Left cardiac atrium (tissue), 4 donors: ENCODE measurements at places on chromosomes 1 and 21.

- no peak for DNase-seq
Observed at GRCh38 chr1:54052431-54052933, 522 bp downstream of the TMEM59 start.

- DNase-seq, result no peak
Observed at GRCh38 chr1:46483589-46483988, 6.0 kb upstream of the DMBX1 start.

GRCh38 chr21:32816261-32816660 lies 44.7 kb upstream of the PAXBP1 start:
- DNase-seq, result no peak

DNA sequence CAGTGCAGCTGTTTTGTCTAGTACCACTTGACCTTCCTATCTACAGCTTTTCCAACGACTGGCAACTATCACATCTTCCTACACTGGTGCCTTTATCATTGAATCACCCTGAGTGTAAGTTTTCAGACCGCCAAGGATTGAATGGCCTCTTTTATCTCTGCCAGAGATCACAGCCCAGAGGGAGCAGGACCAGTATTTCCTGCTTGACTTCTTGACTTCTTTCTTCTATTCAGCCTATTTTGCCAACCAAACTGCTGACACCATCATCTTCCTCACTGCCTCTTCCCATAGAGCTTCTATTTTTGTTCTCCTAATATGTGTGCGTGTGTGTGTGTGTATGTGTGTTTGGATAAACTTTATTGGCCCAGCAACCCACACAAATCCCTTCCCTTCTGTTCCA lies 53.8 kb downstream of the SERBP1 start:
- DNase-seq, result no peak

DNA sequence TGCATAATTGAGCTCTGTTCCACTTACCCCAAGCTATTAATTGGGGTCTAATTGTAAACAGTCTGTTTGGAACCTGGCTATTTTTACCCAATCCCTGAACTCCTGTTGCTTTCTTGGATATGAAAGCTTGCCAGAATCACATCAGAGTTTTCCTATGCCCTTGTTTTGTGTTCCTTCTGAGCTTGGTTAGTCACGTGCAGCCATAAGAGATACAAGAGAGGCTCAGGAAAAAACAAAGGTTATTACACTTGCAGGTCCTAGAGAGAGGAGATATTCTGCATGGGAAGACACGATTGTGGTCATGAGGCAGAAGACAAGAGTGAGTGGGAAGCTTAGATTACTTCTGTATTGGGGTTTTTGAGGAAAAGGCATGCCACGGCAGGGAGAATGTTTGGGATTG lies 46.0 kb upstream of the RGL1 start:
- no peak for DNase-seq

DNA sequence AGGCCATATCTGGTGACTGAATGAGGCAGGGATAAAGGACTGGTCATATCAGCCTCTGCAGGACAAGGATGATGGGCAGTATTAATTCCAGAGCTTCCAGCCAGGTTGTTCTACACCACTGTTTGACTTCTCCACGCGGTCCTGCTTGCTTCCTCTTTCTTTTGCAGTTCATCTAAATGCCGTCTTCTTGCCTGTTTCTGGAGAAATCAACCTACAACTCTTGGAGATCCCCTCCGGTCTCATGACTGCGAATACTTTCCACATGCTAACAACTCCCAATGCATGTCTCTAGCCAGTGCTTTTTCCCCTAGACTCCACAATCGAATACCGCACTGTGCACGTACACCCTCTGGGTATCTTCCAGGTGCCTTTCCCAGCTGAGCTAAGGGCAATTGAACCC lies 14.1 kb upstream of the TIAM1 start:
- DNase-seq, result no peak

- no peak for DNase-seq
Observed at GRCh38 chr1:158290321-158290844, 660 bp downstream of the CD1C start.

GRCh38 chr1:179706339-179706941 lies 36.7 kb upstream of the FAM163A start:
- DNase-seq, result peak; percentile 58

DNA sequence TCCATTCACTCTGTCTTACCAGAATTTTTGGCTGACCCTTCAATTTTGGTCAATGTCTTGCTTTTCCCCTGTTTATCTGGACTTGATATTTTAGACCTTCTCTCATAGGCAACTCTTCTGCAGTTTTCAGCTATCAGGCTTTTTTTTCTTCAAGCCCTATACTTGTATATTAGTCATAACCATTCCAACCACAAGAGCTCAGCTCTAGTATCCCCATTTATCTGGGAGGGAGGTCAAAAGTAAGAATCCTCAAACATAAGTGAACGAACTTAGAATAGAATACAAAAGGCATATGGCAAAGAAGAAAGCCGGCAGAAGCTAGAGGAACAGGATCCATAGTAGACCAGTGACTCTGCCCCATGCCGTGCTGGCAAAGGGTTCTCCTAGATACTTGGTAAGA lies 45.9 kb upstream of the TNFSF4 start:
- no peak for DNase-seq

- DNase-seq, result no peak
Observed at GRCh38 chr21:35853321-35854239, 206.7 kb downstream of the SETD4 start.

DNA sequence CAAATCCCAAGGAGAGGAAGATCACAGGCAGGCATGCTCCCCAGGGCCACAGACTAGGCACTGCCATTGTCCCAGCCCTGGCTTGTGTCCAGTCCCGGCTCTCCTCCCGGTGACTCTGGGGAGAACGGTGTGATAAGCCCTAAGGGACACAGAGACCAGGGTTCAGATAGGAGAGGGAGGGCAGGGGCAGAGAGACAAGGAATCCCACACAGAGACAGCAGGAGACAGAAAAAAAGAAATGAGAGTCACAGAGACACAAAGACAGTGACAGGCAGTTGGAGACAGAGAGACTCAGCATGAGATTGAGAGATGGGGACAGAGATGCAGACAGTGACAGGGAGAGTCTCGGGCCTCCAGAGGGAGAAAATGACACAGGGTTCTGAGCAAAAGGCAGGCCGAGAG lies 361 bp downstream of the INSRR start:
- DNase-seq, result no peak

DNA sequence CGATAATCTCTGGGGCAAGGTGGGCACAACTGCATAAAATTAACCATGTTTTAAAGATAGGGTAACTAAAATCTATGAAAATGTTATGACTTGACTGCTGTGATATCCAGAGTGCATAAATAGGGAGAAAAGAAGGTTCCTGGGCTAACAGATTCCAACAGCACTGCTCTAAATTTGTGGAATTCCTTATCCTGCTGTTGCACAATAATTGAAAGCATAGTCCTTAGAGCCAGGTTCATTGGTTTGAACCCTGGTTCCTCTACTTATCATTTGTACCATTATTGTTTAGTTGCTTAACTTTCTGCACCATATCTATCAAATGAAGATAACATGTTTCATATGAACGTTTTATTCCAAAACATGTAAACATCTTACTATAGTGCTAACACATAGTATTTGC lies 219.0 kb downstream of the NUF2 start:
- no peak for DNase-seq

- no peak for DNase-seq
Observed at GRCh38 chr1:51558375-51558924, 39.4 kb upstream of the EPS15 start.

- DNase-seq, result no peak
Observed at GRCh38 chr1:216830424-216831210, 107.4 kb upstream of the ESRRG start.

- DNase-seq, result no peak
Observed at GRCh38 chr1:211035821-211036380, 98.0 kb downstream of the KCNH1 start.

DNA sequence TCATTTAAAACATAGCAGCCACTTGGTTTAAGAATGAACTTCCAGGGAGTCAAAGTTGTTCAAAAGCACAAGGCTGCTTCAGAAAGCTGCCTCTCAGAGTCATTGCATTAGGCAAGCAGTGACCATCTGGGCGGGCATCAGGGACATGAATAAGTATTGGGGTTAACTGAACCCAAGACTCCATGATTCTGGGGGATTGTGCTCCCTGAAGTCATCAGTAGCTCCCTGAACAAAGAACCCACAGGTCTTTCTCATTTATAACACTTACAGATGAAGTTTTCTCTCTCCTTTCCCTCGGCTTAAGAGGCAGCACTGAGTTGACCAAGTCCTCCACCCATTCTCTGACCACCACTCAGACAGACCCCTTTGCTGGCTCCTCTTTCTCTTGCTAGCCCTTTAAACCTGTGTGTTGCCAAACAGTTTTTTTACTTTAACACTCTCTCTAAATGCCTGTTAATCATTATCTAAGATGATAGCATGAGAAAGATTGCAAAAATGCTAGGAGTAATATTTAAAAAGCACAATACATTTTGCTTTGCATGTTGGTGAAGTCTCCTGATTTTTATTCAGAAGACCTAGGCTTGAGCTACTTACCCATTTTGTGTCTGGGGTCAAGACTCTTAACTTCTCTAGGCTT lies 77.0 kb upstream of the ARHGAP29 start:
- no peak for DNase-seq

DNA sequence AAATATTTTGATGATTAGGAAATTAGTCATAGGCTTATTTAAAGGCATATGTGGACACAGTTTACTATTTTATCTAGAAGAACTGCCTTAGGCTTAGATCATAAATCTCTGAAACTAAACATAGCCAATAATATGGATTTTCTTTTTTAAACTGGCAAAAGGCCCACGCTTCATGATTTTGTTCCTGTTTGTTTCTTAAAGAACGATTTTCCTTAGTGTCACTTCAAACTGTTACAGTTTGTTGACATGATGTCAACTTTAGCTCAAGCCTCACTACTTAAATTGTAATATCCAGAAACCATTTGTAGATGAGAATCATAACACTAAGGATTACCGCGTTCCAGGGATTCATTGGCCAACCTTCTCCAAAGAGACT lies 322.6 kb downstream of the HHIPL2 start:
- DNase-seq, result no peak

DNA sequence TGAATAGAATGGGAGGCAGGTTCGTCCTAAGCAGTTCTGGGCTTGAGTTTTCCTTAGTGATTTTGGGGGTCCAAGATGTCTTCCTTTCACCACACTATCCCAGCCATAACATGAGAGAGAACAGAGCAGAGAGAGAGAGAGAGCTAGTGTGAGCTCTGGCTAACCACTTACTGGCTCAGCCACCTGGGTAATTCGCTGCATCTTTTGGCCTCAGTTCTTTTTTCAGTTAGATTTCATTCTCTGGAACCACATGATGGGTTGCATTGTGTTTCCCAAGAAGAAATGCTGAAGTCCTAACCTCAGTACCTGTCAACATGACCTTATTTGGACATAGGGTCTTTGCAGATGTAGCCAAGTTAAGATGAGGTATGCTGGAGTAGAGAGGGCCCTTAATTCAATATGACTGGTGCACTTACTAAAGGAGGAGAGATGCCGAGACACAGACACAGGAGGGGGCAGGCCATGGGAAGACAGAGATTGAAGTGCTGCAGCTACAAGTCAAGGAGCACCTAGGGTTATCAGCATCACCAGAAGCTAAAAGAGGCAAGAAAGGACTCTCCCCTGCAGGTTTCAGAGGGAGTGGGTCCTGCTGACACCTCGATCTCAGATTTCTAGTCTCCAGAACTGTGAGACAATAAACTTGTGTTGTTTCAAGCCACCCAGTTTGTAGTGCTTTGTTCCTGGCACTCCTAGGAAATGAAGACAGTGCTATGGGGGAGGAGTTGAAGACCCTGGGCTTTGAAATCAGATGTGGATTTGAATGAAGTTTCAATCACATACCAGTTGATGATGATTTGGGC lies 26.2 kb upstream of the TARBP1 start:
- DNase-seq, result no peak

- DNase-seq, result no peak
Observed at GRCh38 chr1:33692206-33693188, 171.4 kb upstream of the HMGB4 start.

GRCh38 chr1:147600119-147601111 lies 59.1 kb downstream of the BCL9 start:
- DNase-seq, result no peak

GRCh38 chr1:26019641-26020315 lies 1.8 kb upstream of the EXTL1 start:
- no peak for DNase-seq

GRCh38 chr1:101030881-101031280 lies 5.3 kb upstream of the DPH5 start:
- DNase-seq, result no peak

- no peak for DNase-seq
Observed at GRCh38 chr1:227764019-227764391, 28.8 kb downstream of the SNAP47 start.

DNA sequence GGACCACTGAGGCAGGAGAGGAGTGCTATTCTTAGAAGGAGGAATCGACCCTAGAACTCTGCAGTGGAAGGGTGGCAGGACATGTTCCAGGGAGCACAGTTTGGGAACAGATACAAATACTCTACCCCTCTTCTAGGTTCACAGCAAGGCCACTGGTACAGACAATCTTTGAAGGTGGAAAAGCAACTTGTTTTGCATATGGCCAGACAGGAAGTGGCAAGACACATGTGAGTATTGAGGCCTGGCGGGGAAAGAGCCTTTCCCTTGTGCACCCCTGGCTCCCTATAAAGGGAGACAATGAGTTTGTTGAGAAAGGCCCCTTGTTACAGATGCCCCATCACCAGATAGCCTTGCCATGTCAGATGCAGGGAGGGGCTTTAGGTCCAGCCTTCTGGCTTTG lies 17.8 kb downstream of the KIF2C start:
- no peak for DNase-seq

GRCh38 chr1:114099268-114099667 lies 54.4 kb downstream of the SYT6 start:
- no peak for DNase-seq
